Effector memory CD4-positive, alpha-beta T cell (primary cell): ENCODE measurements at places on chromosomes 5 and 9.

- no peak for DNase-seq
These were observed 2.6 kb downstream of the ZNF79 start for GRCh38 chr9:127426756-127427155.

DNA sequence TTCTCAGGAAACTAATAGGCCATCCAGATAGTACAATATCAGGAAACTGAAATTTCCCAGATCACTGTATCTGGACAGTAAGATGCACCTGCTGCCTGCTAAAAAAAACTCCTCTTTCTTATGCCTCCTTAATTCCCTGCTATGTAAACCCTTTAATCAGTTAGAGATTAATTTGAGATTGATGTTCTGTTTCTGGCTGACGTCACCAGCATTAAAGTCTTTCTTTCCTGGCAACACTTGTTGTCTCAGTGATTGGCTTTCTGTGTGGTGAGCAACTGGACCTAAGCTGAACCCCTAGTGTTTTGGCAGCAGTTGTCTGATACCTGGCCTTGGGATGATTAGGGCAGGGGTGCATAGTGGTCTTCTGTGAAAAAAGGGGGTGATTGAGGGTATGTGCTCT, 175.8 kb downstream of the TENT4A start:
- no peak for DNase-seq

GRCh38 chr9:107989099-107989498, 499.5 kb upstream of the KLF4 start:
- DNase-seq = no peak

DNA sequence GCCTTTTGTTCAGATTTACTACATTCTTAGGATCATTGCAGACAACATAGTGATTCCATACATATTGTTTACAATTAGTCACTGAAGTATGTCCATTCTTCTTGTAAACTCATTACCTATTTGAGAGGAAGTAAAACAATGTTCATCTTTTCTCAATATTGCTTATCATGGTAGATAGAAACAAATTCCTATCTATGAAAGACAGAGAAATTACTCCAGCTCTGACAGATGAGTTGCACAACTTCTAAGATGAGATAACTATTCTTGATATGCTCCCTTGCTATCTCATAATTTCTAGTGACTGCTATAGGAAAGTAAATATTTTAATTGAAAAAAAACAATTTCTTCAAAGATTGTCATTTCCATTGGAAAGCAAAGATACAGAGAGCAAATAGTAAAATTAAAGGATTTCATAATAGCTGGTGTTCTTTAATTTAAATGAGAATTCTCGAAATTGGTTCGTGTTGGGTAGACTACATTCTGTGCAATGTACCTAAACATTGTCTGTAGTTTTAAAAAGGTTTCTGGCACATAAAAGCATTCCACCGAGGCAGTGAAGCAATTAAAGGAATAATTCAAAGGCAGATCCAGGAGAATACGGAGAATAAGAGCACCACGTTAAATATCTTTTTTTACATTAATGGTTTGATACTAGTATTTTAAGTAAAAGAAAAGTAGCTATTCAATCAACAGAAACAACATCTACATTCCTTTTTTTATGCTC, 1029.1 kb upstream of the ACO1 start:
- no peak for DNase-seq

GRCh38 chr5:178524093-178524882, 65.9 kb downstream of the COL23A1 start:
- no peak for DNase-seq

GRCh38 chr9:76004526-76004925, 114.1 kb downstream of the PCSK5 start:
- DNase-seq = no peak

DNA sequence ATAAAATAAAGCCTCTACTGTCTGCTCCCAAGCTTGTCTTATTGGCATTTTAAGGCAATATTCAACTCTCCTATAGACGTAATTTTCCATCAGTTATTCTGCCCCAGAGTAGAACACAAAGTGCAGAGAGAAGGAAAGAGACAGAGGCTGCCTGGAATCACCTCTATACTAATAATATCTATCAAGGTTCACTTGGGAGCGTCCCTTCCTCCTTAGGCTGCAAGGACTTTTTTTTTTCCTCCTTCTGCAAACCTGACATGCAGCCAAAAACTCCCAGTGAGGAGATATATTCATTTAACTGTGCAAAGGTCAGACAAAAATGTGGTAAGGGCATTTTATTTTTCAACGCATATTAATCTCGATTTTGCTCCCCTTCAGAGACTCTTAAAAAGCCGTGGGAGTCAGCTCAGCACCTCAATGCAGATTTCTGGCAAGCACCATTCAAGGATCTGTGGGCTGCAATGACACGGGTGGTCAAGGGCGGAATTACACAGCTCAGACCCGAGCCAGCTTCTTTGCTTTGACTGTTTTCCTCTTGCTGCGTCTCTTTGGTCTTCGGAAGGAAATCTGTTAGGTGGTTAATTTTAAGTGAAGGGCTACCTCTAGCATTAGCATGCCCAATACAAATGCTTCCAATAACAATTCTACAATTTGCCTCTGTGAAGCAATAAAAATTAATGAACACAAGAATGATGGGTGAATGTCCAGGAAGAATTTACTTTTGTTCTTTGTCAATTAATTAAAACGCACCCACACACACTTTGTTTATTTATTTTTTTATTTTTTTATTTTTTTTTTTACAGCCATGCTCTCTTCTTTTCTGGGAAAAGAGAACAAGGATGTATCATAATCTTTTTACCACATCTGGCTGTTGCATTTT, 587.7 kb upstream of the GRAMD2B start:
- DNase-seq = no peak

- no peak for DNase-seq
These were observed 778.1 kb downstream of the TLR4 start for GRCh38 chr9:118482306-118482705.

DNA sequence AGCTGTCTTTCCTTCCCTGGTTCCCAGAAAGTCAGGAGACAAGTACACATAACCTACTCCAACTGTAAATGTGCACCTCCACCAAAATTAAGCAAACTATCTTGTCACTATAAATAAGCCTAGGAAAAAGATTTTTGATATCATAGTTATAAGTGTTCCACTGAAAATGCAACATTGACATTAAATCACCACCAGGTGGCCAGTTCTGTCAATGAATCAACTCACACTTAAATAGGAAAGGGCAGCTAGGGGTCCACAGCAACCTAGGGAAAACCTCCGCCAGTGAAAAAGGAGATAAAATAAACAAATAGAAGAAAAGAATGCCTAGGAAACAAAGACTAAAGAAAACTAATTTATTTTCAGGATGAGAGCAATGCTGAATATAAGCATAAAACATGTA, 243.0 kb upstream of the PTPRD start:
- no peak for DNase-seq

GRCh38 chr5:167730121-167730520, 561.3 kb upstream of the WWC1 start:
- DNase-seq = no peak

GRCh38 chr5:142569905-142570304, 116.0 kb downstream of the FGF1 start:
- no peak for DNase-seq

- DNase-seq = no peak
These were observed 3.9 kb downstream of the LCN8 start for GRCh38 chr9:136754059-136754572.

- no peak for DNase-seq
These were observed 485.6 kb downstream of the ZSWIM6 start for GRCh38 chr5:61817472-61818326.

GRCh38 chr5:107812570-107813141, 141.9 kb upstream of the EFNA5 start:
- no peak for DNase-seq

- DNase-seq = no peak
These were observed 1.6 kb downstream of the FASTKD3 start for GRCh38 chr5:7867260-7867659.

DNA sequence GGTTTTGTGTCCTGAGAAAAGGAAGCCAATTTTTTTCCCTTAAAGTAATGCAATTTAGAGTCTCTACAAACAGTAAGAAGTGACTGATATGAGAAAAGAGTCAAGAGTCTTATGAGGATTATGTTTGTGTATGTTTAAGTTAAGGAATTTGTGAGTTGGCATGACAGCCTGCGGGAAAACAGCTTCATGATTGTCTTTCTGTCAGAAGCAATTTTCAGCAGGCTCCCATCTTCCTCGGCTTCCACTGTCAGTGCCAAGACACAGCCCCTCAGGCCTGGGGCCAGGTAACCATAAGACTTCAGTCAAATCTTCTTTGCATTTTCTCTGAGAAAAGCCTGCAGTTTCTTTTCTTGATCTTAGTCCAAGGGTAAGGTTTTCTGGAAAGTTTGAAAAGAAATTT, 17.0 kb upstream of the SELENOP start:
- DNase-seq = no peak

- no peak for DNase-seq
These were observed 26.8 kb downstream of the PAEP start for GRCh38 chr9:135588371-135588770.

DNA sequence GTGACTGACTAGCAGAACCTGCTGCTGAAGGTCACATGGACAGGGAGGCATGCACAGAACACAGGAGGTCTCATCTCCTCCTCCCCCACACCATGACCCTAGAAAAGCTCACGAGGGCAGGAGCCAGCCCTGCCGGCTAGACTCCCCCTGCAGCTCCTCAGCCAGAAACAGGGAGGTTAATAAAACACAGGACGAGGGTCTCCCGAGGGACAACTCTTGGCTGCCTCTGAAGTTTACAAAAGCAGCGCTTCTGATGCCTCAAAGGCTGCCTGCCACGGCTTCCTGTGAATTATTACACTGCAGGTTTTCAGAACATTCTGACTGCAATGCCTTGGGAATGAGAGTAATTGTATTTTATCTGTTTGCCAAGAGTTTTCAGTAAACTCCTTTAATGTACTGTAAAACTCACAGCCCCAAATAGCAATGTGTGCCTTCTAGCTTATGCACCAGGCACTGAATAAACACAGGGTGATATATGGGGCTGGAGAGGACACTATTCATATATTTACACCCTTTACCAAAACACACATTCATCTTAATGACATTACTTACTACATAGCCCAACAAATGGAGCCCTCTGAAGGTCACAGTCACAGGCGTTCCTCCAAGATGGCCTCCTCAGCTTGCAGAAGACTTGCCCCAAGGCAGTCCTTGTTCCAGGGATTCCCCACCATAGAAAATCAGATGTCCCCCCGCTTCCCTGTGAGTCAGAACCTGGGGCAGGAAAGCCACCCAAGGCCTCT, 83.7 kb downstream of the C5orf15 start:
- no peak for DNase-seq

- DNase-seq = peak; percentile 38
These were observed 74.6 kb upstream of the CPLX2 start for GRCh38 chr5:175796536-175797499.

DNA sequence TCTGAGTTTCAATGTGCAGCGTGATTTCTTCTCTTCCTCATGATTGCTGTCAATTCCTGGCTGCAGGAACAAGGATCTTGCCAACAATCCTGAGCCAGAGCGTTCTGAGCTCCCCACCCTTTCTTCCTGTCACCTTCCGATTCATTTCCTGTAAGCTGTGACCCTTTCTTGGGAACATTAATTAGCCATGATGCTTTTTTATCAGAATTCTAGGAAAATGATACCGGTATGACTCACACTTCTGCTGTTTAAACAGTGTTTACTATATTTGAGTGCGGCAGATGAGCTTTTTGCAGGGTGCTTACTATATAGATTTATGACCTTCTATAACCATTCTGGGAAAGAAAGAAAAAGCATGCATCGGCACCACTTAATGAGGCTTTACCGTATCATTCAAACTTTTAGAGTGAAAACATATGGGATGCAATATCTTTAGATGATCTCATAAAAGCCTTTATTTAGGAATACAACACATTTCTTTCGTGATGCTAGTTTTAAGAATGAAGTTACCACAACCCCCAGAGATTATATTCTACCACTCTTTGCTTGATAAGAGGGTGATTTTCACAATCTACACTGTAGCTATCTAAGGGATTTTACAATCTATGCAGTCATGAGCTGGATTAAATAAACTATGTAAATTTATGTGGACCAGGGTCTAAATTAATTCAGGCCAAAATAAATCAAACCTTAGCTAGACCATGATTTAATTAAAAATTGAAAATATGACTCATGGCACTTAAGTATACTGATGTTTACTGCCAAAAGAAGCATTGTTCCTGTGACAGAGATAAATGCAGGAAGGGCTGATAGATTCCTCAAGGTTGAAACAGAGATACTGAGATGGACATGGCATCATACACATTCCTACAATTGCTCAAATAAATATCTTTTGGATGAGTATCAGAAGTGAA, 38.0 kb upstream of the OSMR start:
- DNase-seq = no peak

DNA sequence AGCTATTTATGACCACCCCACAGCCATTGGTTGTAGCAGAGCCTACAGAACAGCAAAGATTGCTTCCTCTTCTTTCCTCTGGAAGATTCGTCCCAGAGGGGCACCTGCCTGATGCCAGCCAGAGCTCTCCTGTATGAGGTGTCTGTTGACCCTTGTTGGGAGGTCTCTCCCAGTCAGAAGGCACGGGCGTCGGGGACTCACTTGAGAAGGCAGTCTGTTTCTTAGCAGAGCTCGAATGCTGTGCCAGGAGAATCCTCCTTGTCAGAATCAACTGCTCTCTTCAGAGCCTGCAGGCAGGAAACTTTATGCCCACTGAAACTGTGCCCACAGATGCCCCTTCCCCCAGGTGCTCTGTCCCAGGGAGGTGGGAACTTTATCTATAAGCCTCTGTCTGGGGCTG, 479.5 kb upstream of the IZUMO3 start:
- no peak for DNase-seq
